ENCODE measurements at places on chromosomes 2 and 18.

DNA sequence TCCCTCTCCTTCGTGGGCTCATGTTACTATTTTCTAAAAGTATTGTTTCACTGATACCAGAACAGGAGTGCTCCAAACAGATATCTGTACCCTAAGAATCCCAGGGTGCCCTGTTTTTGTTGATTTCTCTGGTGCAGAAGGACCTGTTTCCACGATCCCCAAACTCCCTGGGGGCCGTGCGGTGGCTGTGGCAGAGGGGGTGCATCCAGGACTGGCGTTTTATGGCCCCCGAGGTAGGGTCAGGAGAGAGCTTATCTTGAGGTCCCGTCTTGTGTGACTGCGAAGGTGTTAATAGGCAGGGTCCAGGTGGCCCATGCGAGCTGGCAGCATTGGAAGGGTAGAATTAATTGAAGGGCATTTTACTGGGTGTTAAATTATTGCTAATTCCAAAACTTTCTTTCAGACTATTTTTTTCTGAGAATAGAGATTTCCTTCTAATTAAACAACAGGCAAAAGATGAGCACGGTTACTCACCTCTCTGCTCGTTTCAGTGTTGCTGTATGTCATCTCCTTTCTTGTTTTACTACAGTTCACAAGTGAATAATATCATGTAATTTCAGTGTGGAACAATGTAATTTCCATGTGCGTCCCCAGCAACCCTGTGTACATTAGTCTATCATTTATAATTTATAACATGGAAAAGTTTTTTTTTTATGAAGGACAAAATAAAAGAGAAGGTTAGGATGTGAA lies 8.2 kb downstream of the TWIST2 start:
- no peak for DNase-seq

GRCh38 chr2:235864302-235864701 lies 303.9 kb downstream of the GBX2 start:
- no peak for DNase-seq

DNA sequence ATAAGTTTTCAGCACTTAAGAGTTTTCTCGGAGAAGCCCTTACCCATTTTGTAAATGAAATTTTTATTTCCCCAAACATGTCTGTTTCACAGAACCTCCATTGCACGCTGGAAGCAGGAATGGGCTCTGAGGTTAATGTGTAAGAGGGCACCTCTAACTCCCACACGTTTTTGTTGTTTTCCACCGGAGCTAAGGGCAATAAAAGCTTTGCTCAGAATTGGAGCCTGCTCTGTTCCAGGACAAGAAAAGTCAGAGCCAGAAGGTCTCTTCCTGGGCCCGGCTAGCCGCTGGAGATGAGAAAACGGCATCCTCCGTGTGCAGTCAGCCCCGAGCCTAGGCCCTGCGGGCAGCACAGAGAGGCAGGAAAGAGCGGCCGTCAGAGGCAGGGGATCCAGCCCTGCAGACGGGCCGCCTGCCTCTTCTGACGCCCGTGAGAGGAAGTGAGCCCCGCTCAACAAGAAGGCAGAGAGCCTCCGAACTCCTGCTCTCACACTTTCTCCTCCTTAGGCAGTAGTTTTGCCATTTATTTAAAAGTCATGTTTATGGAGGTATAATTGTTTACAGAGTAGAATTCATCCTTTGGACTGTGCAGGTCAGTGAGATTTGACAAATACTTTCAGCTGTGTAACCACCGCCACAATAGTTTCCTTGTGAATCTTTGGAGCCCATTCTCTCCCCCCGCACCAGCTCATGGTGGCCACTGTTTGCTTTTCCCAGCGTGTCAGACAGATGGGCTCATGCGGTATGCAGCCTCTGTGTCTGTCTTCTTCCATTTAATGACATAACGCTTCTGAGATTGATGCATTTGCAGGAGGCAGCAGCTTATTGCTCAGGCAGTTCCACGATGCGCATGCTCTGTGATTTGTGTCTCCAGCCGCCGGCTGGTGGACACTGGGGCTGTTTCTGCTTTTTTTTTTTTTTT lies 117.3 kb downstream of the GALR1 start:
- DNase-seq = no peak

GRCh38 chr2:219968685-219969345 lies 341.4 kb downstream of the SLC4A3 start:
- DNase-seq = no peak

DNA sequence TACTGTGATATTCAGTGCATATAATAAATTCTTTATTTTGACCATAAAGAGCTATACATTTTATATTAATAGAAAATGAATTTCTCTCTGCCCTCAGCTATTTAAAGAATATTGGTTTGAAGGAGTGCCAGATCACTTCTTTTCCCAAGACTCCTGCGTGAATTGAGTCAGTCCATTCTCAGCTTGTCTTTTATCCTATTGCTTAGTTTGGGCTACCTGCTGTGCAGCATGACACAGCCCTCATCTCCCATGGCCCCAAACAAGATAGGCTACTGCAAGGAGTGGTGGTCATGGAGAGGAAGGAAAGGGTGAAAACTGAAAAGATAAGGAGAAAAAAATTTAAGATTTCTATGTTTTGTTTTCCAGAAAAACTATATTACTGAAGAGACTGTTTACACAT lies 10.1 kb upstream of the FBXO11 start:
- no peak for DNase-seq

DNA sequence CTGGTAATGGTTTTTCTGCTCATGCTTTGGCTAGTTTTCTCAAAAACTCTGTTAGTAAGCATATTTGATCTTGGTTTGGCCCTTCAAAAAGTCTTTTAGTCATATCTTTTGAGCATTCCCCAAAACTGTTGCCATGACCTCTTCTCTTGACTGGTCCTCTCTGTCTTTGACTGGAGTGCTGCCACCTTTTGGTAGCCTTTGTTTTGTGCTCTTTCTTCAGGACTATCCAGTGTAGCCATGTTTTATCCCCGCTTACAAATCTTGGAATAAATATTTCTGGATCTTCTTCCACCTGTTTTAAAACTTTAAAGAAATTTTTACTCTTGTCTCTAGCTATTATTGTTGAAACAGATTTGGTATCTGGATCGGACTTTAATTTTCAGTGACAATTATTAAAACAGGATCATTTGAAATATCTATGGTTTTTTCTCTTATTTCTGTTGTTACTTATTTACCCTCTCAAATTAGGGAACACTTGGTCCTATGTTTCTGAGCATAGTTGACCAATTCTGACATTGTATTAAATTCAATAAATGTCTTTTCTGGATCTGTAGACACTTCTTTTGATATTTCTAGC lies 965 bp upstream of the ELOA2 start:
- no peak for DNase-seq

DNA sequence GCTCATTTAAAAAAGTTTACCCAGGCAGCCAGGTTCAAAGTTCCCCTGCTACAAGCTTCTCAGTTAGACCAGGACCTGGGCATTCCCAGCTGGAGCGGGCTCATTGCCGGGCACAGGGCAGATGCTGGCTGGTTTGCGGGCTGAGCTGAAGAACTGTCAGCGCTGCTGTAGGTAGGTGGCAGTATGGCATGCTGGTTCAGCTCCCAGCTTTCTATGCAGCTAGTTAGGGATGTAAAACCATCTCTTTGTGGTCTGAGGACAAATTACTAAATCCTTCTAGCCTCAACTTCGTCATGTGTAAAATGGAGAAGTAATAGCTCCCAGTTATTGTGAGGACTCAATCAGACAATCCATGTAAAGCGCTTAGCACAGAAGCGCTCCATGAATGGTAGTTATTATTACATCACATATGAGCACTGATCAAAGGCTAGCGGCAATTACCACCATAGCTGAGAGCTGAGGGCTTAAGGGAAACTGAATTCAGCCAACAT lies 2.4 kb upstream of the LDLRAD4 start:
- DNase-seq = peak; percentile 30

GRCh38 chr2:181149056-181149455 lies 168.7 kb downstream of the UBE2E3 start:
- DNase-seq = no peak

- DNase-seq = no peak
Observed at GRCh38 chr2:219020604-219021365, 20.5 kb downstream of the CFAP65 start.

- DNase-seq = no peak
Observed at GRCh38 chr2:237497838-237498186, 10.8 kb downstream of the MLPH start.

GRCh38 chr18:58335223-58335622 lies 291.2 kb downstream of the NEDD4L start:
- DNase-seq = no peak
